ENCODE measurements at places on chromosomes 16 and 17. TPM values are rescaled to one million over a fixed set of nuclear protein-coding genes. Genes with fewer than 3 reads are reported as not detected.

Gene CCL2
- 11.3 TPM for total RNA-seq

Gene KRT12
- not detected for total RNA-seq

Gene ARHGDIG
- 1.7 TPM for total RNA-seq

Gene ADAD2
- 0.31 TPM for total RNA-seq

Gene COA3
- 50.7 TPM for total RNA-seq

Gene CCT6B
- 2.7 TPM for total RNA-seq

Gene TUBD1
- total RNA-seq: 11.2 TPM

Gene TSNAXIP1
- 1.1 TPM for total RNA-seq

Gene SP6
- total RNA-seq: 0.82 TPM

Gene NAGS
- 0.41 TPM for total RNA-seq

Gene ZNF771
- total RNA-seq: 12.1 TPM

Data from tongue (tissue), 3 donors.